Stimulated activated CD4-positive, alpha-beta T cell treated with anti-CD3 and anti-CD28 coated beads, Interleukin-15, amount 100 ng/mL, for 48 hours (primary cell): ENCODE measurements at places on chromosomes 6 and 20.

DNA sequence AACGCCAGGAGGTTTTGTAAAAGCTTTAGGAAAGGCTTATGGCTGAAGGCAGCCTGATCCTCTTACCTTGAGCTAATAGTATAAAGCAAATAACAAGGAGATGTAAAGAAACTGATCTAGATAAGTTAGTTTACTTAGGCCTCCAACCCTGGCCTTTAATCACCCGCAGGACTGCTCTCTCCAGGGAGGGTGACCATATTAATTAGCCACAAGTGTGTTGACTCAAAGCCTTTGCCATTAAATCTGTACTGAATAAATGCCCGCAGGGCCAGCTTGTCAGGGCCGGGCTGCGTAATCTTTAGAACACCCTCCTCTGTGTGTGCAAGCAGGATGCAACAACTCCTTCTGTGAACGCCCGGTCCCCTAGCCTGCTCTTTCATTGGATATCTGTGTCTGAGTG is 6.1 kb upstream of the PRSS16 start:
- DNase-seq = no peak

- no peak for DNase-seq
These were observed 304.0 kb downstream of the TSHZ2 start for GRCh38 chr20:53276143-53276542.

DNA sequence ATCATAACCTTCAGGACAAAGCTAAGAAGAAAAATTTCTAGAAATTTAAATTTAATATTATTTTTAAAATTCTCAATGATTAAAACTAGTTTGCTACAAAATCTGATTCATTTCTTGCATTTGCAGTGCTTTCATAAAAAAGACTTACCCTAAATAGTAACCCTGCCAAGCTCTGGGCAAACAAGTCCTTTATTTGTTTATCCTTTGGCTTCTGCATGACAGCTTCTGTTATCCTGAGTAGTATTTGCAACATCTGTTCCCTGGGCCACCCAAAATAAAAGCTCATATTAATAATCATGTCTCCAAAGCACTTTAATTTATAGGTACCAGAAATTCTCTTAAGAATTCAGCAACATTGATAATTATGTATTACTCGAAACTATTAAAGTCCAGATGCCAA is 101.3 kb downstream of the RALGAPA2 start:
- no peak for DNase-seq

GRCh38 chr6:157823001-157823527 is at the start of gene SNX9:
Gene SNX9, plus strand, starts transcription at chr6:157823246. Its CDS starts 189 bp downstream, at chr6:157823435.
- peak; percentile 49 for DNase-seq

- no peak for DNase-seq
These were observed 159.5 kb upstream of the MANEA start for GRCh38 chr6:95417856-95418255.

DNA sequence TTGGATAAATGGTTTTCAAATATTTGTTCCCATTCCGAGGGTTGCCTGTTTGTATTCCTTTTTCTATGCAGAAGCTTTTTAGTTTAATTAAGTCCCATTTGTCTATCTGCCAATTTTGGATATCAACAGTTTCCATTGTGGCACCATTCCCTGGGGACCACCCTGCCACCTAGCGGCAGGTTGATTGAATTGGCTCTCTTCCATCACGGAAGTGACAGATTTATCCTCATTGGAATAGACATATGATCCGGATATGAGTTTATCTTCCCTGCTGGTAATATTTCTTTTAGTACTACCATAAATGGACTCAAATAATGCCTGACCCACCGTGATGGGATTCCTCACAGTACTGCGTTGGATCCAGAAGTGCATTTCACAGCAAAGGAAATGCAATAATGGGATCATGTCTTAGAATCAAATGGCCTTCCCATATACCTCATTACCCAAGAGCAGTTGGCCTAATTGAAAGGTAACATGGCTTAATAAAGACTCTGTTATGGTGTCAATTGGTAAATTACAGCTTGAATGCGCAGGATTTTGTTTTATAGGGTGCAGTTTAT is 327.0 kb downstream of the BMP2 start:
- no peak for DNase-seq

- DNase-seq = no peak
These were observed 114.5 kb downstream of the SLC16A10 start for GRCh38 chr6:111201764-111202163.

DNA sequence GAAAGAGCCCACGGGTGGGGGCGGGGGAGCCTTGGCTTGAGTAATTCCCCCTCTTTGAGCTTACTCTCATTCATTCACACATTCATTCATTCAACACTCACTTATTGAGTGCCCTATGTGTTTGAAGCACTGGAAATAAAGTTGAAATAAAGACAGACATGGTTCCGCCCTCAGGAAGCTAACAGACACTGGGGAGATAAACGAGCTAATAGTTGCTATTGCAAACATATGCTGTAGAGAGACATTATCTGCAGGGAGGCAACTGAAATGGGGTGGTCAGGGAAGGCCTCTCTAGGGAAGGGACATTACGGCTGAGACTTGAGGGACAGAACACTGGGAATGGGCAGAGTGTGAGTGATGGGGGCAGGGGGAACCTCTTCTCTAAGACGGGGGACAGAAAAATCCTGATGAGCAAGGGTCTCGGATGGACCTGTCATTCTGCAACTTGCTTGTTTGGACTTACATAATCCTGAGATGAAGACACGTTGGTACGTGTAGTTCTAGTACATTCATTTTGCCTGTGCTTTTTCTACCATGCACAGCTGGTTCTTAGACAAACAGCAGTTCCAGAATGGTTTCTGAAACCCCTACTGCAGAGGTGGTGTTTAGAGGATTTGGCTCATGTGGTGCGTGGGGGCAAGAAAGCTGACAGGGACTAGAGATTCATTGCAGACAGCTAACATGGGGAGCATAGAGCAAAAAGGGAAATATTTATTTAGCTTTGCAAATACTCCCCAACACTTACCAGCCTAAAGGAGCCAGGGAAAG is 71.1 kb upstream of the BLCAP start:
- DNase-seq = no peak

GRCh38 chr6:169092375-169092774 is 161.3 kb downstream of the THBS2 start:
- no peak for DNase-seq

DNA sequence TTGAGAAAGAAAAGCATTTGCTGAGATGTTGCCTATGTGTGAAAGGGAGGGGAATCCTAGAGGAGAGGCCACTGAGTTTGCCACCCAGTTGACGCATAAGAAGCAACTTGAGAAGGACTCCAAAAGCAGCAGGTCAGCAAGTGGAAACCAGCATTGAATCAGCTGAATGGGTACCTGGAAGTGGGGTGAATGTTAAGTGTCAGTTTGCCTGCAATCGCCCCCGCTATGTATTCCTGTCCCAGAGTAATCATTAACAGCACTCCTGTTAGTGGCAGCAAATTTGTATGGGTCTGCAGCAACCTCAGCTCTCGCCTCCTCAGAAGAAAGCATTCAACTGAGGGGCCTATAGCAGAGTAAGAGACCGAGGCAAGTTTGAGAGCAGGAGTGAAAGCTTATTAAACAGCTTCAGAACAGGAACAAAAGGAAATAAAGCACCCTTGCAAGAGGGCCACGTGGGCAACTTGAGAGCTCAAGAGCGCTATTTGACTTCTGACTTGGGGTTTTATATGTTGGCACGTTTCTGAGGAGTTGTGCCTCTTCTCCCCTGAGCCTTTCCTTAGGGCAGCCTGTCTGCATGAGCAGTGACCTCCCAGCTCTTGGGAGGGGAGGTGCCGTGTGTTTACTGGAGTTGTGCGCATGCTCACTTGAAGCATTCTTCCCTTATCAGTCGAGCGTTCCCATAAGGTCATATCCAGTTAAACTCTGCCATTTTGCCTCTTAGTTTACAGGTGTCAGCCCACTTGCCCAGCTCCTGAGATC is 122.6 kb upstream of the PHACTR1 start:
- no peak for DNase-seq
